ENCODE measurements at places on chromosomes 16 and 17.

GRCh38 chr17:56812901-56813388 is 20.8 kb downstream of the C17orf67 start:
- no peak for DNase-seq

GRCh38 chr17:48102043-48102750 is 919 bp upstream of the CBX1 start:
- no peak for DNase-seq

GRCh38 chr17:76982408-76983074 is 114.3 kb downstream of the MGAT5B start:
- DNase-seq, result no peak

- DNase-seq, result no peak
These were observed 19.2 kb downstream of the TMEM114 start for GRCh38 chr16:8571061-8571596.

DNA sequence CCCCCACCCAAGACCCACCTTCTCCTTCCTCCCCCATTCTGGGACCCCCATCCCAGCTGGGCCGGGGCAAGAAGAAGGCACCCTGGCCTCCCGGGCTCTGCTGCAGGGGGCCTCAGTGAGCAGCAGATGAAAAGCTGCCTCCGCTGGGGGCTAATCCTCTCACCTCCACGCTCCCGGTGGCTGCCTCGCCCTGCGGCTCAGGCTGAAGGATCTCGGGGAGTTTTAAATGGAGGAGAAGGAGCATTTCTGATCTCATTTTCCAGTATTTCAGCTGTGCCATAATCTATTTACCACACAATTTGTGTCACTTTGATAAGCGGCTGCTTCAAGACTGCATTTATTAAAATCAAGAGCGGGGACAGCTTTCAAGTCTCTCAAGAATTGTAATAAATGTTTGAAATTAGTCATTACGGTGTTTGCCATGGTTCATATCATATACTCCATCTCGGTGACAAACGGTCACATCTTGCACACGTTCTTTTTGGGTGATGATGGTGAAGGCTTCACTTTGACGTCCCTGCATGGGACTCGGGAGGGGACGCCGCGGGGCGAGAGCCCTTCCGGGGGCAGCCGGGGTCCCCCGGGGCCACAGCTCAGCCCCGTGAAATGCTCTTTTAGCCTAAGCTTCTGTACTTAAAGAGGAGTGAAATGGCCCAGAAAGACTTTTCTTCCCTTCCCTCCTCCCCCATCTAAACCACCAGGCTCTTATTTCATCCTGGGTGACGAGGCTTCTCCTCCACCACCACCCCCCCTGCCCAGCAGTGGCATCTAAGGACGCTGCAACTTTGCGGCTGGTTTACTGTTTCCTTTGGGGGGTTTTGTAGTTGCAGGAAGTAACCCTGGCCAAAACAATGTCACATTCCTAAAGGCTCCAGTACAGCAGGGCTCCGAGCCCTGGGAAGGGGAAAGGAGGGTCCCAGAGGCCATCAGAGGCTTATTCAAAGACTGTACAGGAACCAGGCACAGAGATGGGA is 313.1 kb upstream of the TNRC6C start:
- DNase-seq, result no peak

DNA sequence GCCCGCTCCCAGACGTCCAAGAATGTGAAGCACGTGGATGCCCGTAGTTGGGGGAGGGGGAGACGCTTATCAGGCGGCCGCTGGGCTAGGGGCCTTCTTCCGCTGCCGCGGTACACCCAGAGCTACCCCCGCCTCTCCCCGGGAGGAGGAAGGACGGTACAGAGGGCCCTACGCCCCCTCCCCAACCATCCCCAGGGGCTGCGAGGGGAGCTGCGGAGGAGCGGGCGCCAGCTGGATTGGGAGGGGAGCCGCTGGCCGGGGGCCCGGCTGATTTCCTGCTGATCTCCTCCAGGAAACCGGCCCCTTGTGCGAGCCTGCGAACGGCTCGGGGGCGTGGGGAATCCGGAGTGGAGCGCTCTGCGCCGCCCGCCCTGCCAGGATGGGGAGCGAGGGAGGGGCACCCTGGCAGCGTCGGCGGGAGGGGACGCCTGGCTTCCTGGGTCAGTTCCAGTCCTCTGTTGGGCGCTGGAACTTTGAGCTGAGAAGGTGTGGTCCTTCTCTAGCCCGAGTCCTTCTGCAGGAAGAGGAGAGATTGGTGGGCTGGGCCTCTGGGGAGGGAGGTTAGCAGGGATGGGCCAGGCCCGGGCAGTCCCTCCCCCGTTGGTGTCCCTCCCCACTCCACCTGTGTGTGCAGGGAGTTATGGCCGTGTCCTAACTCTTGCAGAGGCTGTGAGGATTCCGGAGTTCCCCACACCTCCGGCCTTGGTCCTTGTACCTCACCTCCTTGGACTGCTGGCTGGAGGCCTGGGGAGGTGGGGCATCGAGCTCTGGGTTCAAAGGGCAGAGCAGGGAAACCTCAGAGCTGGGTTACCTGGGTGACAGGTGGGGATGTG is 19.2 kb downstream of the GJD3 start:
- DNase-seq, result peak; percentile 75

DNA sequence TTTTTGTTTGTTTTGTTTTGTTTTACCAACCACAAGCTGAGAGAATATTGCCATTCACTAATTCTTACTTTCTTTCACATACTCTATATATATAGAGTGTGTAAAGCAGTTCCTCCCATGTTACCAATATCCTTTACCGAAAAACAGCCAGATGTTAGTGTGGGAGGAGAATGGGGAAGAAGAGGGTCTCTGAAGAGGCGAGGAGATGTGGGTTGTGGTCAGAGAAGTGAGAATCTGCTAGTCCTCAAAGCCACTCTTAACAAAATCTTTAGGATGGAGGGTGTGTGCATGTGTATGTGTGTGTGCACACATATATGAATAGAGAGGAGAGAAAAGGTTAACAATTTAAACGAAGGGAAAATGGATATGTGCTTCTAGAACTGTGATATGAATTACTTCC is 80.6 kb downstream of the TUBD1 start:
- DNase-seq, result no peak

DNA sequence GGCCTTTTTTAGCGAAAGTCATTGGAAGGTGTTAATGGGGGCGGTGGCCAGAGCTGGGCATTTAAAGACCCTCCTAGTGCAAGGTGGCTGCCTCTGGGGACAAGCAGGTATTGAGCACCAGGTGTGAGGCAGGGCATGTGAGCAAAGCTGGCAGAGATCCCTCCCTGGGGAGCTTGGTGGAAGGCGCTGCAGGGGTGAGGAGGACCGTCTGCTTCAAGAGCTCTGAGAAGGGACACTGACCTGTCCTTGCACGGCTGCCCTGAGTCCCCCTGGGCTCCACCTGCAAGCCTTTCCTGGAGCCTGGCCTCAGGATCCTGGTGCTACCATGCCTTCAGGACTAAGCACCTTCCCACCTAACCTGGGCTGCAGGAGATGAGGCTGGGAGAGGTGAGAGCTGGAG is 127.0 kb upstream of the CIBAR2 start:
- DNase-seq, result no peak

DNA sequence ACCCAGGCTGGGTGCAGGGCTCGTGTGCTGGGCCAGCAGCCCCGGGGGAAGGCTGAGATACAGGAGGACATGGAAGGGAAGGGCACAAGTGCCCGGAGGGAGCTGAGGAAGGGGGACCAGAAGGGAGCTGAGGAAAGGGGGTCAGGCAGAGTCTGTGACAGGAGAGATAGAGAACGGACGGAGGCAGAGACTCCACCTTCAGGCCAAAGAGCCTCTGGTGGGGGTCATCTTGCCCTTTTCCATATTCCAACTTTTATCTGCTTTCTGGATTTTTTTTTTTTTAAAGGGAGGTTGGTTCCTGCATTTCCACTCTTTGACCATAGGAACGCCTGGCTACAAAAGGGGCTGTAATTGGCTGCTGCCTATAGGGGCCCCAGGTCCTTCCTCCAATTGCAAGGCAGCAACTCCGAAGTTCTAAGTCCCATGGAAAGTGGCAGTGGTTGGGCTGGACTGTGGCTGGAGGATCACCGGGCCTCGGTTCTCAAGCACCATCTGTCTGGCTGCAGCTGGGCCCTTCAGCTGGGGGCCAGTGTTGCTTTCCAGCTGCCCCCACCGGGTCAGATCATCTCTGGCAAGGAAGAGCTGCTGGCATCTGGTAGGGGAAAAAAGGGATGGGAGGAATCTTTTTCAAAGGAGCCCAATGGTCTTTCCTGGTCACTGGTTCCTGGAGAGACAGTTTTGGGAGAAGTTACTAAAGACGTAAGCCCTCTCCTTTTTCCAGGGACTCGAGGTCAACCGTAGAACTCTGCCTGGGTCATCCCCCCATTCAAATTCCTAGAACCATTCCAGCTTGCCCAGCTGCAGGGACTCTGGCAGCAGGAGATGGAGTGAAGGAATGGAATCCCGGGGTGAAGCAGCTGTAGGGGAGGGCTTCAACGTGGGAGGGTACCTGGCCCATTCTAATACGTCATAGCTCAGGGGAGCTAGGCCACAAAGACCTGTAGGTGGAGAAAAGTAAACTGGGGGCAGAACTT is 13.1 kb upstream of the MRPS23 start:
- DNase-seq, result no peak

DNA sequence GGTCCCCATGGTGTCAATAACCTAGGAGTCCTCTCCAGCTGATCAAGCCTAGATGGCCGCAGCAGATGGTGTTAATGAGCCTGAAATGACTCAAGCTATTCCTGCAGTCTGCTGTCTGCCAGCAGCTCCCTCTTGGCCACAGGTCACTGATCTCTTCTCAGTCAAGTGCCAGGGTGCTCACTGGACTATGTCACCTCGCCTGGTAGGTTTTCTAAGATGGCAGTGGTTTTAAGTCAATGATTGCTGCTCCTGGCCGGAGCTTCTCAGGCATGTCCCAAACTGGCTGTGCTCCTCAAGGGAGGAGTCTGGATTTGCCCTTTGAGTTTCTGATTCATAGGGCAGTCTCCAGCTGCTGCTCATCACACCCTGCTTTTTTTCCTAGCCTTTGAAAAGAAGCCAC is 58.6 kb upstream of the SHISA6 start:
- DNase-seq, result no peak

GRCh38 chr16:89037261-89038152 is 56.1 kb upstream of the ACSF3 start:
- DNase-seq, result peak; percentile 60

- DNase-seq, result no peak
These were observed 9.7 kb downstream of the KDM6B start for GRCh38 chr17:7843536-7844291.

DNA sequence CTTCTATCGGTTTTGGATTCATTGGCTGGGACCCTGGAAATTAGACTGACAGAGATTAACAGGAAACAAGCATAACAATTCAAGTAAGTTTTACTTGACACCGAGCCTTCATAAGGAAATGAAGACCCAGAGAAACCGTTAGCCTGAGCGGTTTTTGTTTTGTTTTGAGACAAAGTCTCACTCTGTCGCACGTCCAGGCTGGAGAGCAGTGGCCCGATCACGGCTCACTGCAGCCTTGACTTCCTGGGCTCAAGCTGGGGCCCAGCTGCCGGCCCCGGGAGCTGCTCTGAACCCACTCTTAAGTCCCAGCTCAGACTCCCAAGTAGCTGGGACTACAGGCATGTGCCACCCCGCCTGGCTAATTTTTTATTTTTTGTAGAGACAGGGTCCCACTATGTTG is 321.3 kb downstream of the SEC14L1 start:
- no peak for DNase-seq

GRCh38 chr16:12891836-12892235 is 9.6 kb upstream of the SHISA9 start:
- no peak for DNase-seq

GRCh38 chr17:76657505-76658241 is 14.1 kb upstream of the ST6GALNAC1 start:
- no peak for DNase-seq

- no peak for DNase-seq
These were observed 298.0 kb downstream of the TMEM114 start for GRCh38 chr16:8292271-8292670.

GRCh38 chr17:78960928-78961327 is 18.8 kb downstream of the LGALS3BP start:
- DNase-seq, result no peak

- no peak for DNase-seq
These were observed 15.0 kb downstream of the GNA13 start for GRCh38 chr17:65041518-65041917.

- no peak for DNase-seq
These were observed 12.0 kb downstream of the RARA start for GRCh38 chr17:40320756-40321523.
